GM18507 (cell line): ENCODE measurements at places on chromosomes 3 and 15.

DNA sequence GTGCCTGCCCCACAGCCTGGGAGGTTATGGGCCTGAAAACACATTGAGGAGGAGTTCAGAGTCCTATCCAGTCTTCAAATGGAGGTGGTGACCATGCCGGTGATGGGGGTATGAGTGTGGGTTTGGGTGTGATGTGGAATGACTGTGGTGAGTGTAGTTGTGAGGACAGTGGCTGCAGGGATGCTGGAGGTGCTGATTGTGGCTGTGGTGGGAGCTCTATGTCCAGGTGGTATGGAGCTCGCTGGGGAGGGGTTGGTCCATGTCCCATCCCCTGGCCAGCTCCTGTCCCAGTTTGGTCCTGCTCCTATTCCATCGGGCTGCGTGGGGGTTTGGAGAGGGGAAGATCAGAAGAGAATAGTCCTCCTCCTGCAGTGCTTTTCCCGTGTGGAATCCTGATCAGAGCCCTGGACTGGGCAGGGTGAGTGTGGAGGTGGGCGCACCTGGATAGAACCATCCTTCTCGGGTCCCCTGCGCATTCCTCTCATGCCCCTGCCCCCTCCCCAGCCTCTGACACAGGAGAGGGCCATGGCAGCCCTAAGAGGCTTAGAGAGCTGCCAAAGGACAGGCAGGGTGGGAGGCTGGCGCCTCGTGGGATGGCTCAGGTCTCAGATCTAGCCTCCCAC, 23.0 kb upstream of the GOLGA6C start:
- no peak for DNase-seq

DNA sequence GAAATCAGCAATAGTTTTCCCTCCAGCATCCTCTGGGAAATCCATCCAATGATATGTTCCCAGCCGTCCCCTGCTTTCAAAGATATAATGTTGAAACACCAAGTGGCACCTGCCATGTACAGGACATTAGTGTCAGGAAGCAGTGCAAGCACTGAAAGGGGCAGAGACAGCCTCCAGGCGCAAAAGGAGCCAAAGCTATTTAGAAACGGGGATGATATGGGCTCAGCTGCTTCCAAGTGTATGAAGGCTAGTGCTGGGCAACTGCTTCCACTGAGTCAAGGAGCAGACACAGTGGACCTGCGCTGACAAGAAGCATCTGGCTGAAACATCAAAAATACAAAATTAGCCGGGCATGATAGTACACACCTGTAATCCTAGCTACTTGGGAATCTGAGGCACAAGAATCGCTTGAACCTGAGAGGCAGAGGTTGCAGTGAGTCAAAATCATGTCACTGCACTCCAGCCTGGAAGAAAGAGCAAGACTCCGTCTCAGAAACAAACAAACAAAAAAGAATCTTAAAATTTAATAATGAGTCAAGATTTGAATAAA, 119.7 kb downstream of the AQP9 start:
- DNase-seq, result no peak

DNA sequence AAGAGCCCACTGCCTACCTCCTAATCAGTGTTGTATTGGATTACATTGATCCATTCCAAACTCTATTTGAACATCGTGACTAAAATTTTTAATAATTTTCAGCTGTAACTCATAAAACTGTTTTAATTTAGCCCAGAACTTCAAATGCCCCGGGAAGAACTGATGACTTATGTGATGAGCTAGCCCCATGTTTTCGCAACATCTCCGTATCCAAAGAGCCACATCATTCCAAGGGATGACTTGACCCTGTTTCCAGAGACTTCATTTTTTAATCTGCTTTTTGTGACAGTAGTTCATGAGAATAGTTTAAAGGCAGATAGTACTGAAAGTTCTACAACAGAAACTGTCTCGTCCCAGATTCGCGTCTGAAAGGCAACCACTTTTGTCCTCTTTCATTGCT, 97.4 kb downstream of the STAC start:
- DNase-seq, result no peak

DNA sequence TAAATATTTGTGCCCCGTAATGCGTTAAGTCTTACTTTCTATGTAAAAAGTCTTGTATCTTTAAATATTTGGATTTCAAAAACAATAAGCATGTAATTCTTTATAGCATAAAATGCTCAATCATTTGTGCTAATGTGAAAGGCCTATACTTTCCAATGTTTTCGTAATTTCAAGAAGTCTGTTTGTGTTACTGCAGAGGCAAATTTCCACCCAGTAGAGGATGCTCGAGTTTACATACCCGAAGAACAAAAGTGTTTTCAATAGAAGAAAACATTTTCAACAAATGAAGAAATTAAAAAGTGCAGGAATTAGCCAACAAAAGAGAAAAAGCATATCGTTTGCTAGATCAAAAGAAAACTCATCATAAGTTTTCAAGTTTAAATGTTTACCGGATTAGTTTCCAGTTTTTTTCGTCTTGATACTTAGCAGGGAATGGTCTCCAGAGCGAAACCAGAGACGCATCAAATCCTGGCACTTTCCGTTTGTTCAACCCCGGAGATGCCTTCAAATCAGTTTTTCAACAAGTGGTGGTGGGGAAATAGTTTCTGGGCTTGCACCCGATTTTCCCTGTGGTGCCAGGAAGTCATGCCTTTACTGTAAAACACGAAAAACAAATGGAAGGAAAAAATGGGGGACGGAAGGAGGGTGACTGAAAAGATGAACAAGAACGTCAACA, 1.0 kb downstream of the CGGBP1 start:
- no peak for DNase-seq

DNA sequence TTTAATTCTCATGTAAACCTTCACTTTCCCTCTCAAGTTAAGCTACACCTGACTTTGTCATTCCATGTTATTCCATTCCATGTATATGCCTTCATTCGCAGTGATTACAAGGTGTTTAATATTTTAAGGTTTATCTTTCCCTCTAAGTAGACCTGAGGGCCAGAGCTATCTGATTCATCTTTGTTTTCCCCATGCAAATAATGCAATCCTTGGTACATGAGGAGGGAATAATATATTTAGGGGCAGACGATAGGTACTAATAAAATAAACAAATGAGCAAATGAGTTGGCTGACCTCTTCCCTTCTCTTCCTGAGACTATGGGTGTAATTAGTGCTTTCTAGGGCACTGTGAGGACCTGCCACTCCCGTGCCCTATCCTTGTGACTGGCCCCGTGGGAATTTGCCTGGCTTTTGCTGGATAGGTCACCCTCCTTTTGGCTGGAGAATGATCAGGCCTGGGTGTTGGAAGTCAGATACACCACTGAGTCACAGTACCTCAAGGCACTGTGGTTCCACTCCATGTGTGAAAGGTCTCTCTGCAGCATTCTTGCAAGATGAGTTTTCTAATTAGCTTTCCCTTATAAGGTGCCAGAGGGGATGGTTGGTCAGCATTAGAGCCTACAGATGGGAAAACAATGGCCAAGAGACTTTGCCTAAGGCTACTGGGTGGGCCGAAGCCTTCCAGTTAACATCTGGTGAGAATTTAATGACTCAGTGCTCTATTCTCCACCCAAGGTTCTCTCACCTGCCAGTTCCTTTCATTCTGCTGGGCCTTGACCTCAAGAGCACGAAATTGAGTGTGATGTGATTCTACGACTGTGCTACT, 183.2 kb downstream of the P3H2 start:
- DNase-seq, result no peak

GRCh38 chr15:35507932-35508638, 37.9 kb downstream of the DPH6 start:
- DNase-seq, result no peak

DNA sequence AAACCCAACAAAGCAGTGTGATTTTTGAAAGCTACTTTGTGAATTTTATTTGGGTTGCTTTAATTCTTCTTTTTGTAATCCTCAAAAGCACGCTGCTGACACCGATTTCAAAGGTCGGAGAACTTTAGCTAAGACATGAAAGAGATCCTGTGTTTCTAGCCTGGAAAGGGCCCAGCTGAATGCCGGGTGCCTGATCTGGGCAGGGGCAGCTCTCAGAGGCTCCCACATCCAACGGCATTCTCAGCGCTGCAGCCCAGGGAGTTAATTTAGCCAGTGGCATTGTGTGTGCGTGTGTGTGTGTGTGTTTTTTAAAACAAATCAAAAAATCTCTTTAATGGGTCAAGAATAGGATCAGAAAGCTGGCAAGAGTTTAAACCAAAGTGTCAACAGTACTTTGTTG, 6.6 kb downstream of the RBP1 start:
- DNase-seq, result no peak

GRCh38 chr3:108554229-108554628, 35.0 kb downstream of the CIP2A start:
- DNase-seq, result no peak

GRCh38 chr15:95561463-95561862, 769.0 kb upstream of the NR2F2 start:
- DNase-seq, result no peak

DNA sequence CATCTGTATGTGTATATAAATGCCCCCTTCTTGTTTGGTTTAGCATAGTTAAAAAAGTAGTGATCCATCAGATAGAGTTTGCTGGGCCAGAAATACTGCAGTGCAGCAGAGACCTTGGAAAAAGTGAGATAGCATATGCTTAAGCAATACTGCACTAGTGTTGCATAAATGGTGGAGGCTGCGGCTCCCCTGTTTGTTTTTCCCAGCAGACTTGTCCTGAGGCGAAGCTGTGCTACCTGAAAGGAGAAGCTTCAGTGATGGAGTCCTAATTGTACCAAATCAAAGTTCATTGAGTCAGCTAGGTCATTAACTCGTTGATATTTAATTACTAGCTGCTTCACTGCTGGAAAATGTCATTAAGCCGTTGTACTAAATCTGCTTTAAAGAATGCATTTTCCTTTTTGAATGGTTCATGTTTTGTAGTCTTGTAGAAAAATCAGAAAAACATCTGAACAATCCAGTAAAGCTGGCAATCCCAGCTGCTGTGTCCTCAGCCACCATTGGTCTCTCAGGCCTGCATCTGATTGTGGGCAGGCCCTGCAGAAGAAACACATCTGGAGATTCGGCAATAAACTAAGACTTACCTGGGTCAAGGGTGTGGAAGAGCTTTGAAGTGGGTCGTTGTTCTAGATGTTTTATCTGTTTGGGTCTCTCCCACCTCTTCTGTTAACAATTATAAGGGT, 169.6 kb downstream of the B3GALNT1 start:
- DNase-seq, result no peak

- DNase-seq, result no peak
These were observed 46.0 kb downstream of the MFSD1 start for GRCh38 chr3:158847885-158848284.

- DNase-seq, result no peak
These were observed 685.0 kb downstream of the PDCD6IP start for GRCh38 chr3:34483311-34483887.

- DNase-seq, result no peak
These were observed 274.2 kb downstream of the LRTM1 start for GRCh38 chr3:54653456-54654195.

GRCh38 chr3:99903869-99904268, 86.2 kb downstream of the CMSS1 start:
- DNase-seq, result no peak

GRCh38 chr3:42964266-42964665, 14.8 kb upstream of the GASK1A start:
- no peak for DNase-seq

GRCh38 chr15:92706201-92706600, 50.6 kb upstream of the FAM174B start:
- DNase-seq, result no peak

GRCh38 chr15:32733281-32733680, 15.5 kb downstream of the GREM1 start:
- DNase-seq, result no peak

DNA sequence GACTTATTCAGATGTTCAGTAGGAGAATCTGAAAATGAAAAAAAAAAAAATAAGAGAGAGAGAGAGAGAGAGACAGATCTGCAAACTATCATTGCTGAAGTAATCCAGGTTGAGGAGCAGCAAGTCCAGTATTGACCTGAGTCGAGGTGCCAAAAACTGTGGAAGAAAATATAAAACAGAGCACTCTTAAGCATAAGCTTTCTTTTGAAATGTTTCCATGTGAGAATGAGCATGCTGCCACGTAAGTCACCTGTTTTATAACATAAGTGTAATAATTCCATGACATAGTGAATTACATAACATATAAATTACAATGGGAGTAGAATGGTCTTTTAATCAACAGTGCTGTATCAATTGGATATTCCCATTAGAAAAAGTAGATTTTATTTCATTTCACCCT, 218.2 kb downstream of the BCHE start:
- no peak for DNase-seq

DNA sequence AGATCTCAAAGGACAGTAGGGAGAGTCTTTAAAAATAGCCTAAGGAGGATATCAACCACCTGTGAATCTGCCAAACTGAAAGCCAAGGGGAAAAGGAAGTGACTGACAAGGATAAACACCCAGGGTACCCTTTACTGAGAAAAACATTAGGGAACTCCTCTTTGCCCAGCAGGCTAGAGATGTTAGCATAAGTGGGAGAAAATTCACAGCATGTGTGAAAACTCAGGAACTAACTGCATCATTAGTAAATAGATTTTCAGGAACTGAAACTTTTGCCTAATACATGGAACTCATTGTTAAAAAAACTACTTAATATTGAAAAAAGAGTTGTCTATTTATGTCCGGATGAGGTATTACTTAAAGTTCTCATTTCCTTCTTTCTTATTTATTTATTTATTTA, 375.5 kb downstream of the NTRK3 start:
- no peak for DNase-seq

DNA sequence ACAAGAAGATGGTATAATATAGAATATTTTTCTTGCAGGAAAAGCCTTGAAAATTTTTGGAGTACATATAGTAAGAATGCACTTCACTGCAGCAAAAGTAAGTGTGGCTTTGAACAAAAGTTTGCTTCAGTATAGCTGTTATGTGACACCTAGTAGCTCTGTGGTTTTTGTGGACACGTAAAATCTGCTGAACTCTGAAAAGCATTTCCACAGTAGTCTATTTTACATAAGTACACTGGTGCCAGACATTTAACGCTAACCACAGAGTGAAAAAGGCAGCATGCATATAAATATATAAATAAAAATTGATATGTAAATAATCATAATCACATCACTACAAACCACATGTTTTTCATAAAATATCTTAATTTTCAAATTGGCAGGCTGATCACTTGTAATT, 39.8 kb downstream of the CGGBP1 start:
- no peak for DNase-seq

- DNase-seq, result peak; percentile 20
These were observed 45.7 kb downstream of the EHHADH start for GRCh38 chr3:185207931-185208746.

DNA sequence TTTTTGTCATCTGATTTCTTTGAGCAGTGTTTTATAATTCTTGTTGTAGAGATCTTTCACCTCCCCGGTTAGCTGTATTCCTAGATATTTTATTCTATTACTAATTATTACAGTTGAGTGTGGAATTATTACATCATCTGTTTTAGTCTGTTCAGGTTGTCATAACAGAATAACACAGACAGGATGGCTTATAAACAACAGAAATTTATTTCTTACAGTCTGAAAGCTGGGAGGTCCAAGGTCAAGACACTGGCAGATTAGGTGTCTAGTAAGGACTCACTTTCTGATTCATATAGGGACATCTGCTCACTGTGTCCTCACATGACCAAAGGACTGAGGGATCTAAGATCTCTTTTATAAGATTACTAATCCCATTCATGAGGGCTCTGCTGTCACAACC, 121.3 kb upstream of the THBS1 start:
- DNase-seq, result no peak
